ENCODE measurements at places on chromosomes 16 and 17.

GRCh38 chr16:12629271-12629670 is 174.4 kb downstream of the CPPED1 start:
- no peak for DNase-seq

- no peak for DNase-seq
Observed at GRCh38 chr17:32586666-32587065, 99.9 kb downstream of the CDK5R1 start.

GRCh38 chr17:40664582-40665333 is at the start of gene KRT222:
KRT222 (minus strand) TSS chr17:40665177; CDS start chr17:40665099, 78 bp downstream.
- DNase-seq: no peak

- peak; percentile 67 for DNase-seq
Observed at GRCh38 chr16:30844671-30845449, 49.0 kb downstream of the BCL7C start.

GRCh38 chr16:87586201-87586782 is 16.0 kb upstream of the JPH3 start:
- DNase-seq: no peak

DNA sequence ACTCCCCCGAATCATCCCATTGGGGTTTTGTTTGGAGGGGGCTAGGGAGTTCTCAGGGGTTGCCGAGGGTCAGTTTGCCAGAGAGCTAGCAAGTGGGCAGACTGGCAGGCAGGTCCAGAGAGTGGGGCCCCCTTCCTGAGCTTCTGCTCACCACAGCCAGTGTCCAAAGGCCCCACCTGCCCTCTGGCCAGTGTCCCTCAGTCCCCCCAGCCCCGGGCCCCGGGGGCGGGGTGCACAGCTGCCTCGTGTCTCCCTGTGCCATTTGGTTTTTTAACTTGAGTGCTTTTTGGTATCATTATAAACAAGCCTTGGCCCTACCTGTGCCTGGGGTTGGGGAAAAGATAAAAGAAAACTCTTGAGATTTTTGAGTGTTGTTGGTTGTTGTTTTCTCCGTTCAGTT is 91.8 kb downstream of the CCDC182 start:
- DNase-seq: no peak

Data from effector CD8-positive, alpha-beta T cell (primary cell).